Cortex of kidney (tissue), 1 donor: ENCODE measurements at places on chromosomes 5 and 9.

- no peak for DNase-seq
Measured at GRCh38 chr5:83750749-83751148, 30.1 kb upstream of the HAPLN1 start.

DNA sequence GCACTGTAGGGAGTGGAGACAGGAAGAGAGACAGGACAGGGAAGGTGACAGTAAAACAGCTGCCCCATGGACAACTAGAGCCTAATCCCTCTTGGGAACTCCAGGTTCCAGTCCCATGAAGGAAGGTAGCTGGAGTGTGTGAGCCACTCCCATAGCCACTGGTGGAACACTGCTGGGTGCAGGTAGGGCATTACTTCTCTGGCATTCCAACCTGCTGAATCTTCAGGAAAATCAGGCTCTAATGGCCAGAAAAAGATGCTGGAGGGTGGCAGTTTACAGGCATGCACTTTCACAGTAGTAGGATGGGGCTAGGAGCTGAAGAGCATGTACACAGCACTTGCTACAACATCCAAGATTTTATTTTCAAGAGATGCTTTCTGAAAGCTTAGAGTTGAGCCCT, 259.4 kb downstream of the AUH start:
- DNase-seq: no peak

- no peak for DNase-seq
Measured at GRCh38 chr9:9246726-9247125, 1366.1 kb downstream of the PTPRD start.

DNA sequence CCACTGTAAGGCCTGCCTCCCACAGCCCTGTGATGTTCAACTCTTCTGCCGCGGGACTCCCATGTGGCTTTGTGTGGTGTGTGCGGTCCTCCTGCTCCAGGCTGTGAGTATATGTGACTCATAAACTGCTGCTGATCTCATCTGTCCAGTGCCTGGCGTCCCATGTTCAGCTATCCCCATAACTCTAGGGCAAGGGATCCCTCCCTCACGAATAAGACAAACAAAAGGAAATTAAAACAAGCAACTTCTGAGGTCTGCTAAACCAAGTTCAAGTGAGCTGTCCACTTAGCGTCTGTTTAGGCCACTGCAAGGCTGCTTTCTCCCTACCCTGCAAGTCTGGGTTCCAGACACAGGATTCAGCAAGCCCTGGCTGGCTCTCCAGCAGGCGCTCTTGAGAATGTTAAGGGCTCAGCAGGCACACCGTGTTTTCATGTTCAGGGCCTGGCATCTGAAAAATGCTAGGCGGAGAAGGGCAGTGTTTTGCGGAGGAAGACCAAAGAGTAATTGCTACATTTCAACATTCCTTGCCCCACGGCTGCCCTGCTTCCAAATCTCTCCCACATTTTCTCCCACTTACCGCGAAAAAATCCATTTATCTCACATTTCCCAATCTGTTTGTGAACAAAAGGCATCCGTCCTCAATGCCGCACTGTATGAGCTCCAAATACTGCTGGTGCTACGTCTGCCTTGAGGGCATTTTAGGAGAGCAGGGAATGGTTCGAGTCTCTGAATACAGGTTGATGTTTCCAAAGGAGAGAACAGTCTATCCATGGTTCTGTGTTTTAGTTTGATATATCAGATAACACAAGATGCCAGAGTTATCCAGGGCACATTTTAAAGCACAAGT, 280.2 kb downstream of the SEMA5A start:
- no peak for DNase-seq

DNA sequence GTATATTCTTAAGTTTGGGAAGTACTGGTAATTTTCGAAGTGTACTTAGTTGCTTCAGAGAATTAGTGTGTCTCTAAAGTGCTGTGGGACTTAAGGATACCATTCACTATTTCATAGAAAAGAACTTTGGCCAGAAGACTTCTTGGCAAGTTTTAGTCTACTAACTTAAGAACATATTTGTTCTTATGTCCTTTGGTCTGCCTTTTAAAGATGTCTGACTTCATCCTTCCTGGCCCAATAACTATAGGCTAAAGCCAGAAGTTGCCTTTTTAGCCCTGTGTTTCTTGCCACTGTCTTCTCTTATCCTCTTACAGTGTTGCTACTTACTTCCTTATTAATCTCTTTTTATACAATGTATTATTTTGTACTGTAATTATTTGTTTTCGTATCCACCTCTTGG, 6.3 kb downstream of the RBM27 start:
- DNase-seq: no peak

DNA sequence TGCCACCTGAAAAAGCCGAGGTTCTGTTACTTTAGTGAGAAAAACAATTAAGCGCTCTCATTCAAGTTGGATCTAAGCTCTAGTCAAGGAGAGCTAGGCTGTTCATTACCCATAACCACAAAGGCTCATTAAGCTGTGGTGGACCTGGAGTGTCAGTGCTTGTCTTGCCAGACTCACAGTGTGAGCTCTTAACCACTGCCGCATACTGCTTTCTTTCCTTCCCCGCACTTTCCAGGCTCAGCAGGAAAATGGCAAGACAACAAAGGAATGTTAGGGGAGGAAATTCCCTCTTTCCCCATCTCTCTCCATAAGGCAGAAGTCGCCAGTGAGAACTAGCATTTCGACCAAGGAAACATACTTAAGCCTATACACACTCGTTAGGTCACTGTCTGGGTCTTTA, 467.3 kb downstream of the ENC1 start:
- DNase-seq: no peak

DNA sequence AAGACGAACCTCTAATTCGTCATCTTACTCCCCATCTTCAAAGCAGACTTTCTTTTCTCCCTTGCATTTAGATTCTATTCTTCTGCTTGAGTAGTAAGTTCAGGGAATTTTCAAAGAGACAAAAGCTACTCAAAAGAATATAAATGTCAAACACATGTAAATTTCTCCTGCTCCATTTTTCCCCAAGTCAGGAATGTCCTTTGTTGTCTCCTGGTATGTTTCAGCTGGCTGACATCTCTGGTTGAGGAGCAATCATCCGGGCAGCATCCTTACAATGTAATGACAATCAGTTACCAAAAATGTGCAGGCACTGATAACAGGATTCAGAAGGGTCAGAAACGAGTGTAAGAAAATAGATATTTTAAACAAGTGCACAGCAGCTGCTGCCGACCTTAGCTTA, 47.6 kb upstream of the PPP1R2B start:
- DNase-seq: no peak

DNA sequence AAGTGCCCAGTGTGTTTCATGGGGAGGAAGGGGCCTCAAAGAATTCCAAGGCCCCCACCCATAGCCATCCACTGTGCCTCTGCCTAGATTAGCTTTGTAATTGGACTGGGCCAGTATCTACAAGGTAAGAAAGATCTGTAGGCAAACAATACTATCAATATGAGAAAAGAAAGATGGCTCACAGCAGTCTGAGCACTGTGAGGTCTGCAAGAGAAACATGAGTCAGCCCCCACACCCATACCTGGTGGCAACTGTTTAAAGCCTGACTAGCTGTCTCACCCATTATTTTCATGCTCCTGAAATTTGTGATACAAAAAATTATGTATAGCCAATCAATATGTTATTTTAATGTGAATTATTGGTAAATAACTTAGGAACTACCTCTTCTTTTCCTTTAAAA, 10.0 kb upstream of the ZNF483 start:
- DNase-seq: no peak

- no peak for DNase-seq
Measured at GRCh38 chr5:110865400-110866094, 126.7 kb downstream of the SLC25A46 start.

- no peak for DNase-seq
Measured at GRCh38 chr5:1325191-1325741, 19.6 kb downstream of the CLPTM1L start.
